Activated CD4-positive, CD25-positive, alpha-beta regulatory T cell (primary cell): ENCODE measurements at places on chromosomes 5 and 9.
A peak's percentile ranks its signal among the peaks of the same experiment; 100 is the strongest.

- DNase-seq: peak; percentile 18
These were observed 79.0 kb downstream of the TLR4 start for GRCh38 chr9:117782931-117783788.

GRCh38 chr5:168186289-168187074 is 105.0 kb upstream of the WWC1 start:
- DNase-seq: no peak

DNA sequence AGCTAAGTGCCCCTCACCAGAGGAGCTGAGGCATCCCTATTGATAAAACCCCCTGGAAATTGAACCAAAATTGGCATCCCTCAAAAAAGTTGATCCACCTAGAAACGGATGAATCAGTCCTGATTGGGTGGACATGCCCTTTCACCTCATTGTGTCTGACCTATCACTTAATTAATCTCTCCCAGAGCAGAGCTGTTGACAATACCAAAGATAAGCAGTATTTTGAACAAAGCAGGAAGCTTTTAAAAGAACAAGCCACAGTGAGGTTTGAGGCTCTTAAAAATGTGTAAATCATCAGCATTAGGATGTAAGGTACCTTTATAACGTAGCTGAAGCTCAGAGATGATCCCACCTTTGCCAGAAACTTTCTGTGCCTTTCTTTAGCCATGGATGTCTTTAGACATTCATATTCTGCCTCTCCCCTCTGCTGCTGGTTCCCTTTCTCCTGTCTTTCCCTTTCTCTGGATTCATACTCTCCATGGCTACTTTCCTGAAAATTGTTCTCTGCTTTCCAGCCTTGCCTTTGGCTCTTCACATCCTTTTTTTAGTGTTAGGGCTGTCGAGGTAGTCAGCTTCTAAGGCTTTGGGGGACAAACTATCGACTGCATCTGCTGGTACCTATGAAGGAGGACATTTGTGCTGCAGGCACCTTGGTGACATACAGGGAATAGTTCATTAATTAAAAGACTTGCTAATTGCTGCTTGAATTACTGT is 7.8 kb upstream of the LHX2 start:
- no peak for DNase-seq

GRCh38 chr5:40033411-40033810 is 608.6 kb upstream of the DAB2 start:
- DNase-seq: no peak

DNA sequence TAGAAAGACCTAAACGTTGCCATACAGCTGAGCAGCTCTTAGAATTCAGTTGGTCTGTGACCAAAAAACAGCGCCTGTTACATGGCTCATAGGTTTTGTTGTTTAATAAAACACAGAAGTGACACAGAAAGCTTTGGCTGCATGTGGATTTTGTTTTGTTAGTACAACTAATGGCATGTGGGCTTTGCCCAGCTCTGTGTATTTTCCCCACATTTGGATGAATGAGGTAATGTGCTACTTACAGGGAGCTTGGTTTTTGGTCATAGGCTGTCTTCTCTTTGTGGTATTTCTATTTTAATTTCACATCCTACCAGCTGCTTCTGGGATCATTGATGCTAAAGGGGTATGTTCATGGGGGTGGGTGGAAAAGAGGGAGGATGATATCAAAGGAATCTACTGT is 37.0 kb upstream of the POU4F3 start:
- no peak for DNase-seq

- DNase-seq: no peak
These were observed 115.8 kb upstream of the SLIT3 start for GRCh38 chr5:169416583-169417196.

GRCh38 chr5:119037496-119038215 is 33.2 kb upstream of the DMXL1 start:
- DNase-seq: no peak

GRCh38 chr9:89826186-89826585 is 221.4 kb downstream of the GADD45G start:
- no peak for DNase-seq
